ENCODE measurements at places on chromosomes 2 and 18.

GRCh38 chr2:159797543-159798375 lies at the start of gene CD302:
Gene CD302, minus strand, starts transcription at chr2:159798208. Its CDS starts 10 bp downstream, at chr2:159798198.
- DNase-seq: no peak

DNA sequence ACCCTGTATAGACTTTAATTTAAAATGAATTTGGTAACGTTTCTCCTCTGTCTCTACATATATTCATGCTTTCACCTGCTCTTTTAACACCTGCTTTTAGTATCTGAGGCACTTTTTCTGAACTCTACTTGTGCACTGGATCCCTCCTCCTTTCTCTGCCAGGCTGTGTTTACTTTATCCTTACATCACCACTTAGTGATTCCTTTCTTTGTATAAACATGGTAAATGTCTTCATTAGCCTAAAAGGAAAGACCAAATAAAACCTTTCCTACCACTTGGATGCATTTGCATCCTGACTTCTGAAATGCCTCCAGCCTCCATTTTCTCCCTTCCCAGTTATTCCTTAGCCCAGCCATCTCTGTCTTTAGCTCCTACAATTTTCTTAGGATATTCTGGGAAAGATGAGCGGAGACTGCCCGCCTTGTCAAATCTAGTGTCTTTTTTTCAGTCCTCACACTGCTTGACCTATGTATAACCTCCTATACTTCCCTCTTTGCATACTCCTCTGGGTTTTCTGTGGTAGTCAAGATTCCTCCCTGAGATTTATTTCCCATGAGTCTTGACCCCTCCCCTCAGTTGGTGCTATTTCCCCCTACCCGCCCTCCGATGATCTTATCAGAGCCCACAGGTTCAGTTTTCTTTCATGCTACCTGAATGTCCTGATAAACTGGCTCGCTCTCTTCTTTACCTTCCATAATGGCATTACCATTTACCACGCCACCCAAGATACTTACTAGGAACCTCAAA lies 44.8 kb downstream of the REL start:
- DNase-seq: no peak

GRCh38 chr2:234447189-234447588 lies 49.7 kb downstream of the ARL4C start:
- DNase-seq: no peak

GRCh38 chr18:22108674-22109073 lies 60.7 kb upstream of the GATA6 start:
- no peak for DNase-seq

- no peak for DNase-seq
Measured at GRCh38 chr2:237626813-237627440, 460 bp upstream of the LRRFIP1 start.

DNA sequence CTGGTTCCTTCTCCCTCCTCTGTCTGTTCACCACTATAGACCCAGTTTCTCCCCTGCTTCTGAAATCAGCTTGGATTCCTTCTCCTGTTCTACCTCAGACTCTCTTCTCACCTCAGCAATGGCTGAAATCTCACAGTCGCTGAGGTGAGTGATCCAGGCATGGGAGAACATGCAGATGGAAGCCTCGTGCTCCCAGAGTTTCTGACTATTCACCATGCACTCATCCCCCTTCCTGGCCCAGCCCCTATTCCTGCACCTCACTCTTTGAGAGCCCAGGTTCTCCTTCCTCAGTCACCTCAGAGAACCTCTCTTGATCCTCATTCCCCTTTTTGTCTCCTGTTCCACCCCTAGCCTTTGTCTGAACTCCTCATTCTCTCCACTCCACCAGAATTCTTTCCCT lies 78.5 kb downstream of the SPTBN1 start:
- DNase-seq: no peak

- DNase-seq: no peak
Measured at GRCh38 chr2:74725287-74725686, 71.2 kb downstream of the SEMA4F start.

DNA sequence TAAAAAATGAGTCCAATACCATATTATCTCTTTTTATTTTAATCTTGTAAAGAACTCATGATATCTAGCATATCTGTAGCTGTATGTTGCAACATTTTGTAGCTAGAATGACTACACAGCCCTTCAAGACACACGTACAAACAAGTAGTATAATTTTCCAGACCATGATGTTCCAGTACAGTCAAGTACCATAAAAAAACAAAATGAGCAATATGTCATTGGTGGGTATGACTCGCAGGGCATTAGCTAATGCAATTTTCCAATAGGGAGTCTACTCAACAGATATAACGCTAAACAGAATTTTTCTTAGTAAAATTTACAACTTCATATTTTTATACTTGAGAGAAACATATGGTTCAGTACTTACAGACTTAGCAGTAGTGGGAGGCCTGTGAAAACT lies 53.6 kb upstream of the UGP2 start:
- DNase-seq: no peak

DNA sequence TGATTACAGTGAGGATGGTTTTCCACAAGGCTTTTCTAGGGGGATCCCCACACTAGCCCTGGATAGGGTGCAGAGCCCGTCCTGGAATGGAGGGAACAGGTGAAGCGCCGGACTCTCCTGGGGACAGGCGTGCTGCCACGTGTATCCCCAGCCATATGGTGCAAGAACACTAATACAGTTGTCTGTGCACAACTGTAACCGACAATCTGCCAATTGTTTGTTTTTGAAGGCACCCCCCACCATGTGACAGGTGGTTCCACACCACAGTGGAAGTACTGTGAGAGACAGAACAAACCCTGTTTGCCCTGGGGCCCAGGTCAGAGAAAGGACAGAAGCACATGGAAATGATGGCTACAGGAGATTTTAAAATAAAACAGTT lies 52.9 kb downstream of the MYCN start:
- no peak for DNase-seq

GRCh38 chr18:58218117-58218516 lies 174.1 kb downstream of the NEDD4L start:
- no peak for DNase-seq

GRCh38 chr2:102032368-102033030 lies 40.7 kb downstream of the IL1R2 start:
- DNase-seq: no peak

GRCh38 chr18:57755473-57756067 lies 47.5 kb downstream of the ATP8B1 start:
- no peak for DNase-seq

DNA sequence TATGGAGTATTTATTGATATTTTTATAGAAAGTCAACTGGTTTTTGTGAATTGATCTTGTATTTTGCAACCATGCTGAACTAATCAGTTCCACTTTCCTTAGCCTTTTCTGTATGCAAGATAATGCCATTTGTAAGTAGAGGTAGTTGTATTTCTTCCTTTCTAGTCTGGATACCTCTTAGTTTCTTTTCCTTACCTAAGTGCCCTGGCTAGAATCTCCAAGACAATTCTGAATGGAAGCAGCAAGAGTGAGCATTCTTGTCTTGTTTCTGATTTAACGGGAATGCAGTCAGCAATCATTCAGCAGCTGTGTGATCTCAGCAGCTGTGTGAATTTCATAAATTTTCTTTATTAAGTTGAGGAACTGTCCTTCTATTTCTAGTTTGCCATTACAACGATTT lies 73.4 kb downstream of the NRXN1 start:
- no peak for DNase-seq

DNA sequence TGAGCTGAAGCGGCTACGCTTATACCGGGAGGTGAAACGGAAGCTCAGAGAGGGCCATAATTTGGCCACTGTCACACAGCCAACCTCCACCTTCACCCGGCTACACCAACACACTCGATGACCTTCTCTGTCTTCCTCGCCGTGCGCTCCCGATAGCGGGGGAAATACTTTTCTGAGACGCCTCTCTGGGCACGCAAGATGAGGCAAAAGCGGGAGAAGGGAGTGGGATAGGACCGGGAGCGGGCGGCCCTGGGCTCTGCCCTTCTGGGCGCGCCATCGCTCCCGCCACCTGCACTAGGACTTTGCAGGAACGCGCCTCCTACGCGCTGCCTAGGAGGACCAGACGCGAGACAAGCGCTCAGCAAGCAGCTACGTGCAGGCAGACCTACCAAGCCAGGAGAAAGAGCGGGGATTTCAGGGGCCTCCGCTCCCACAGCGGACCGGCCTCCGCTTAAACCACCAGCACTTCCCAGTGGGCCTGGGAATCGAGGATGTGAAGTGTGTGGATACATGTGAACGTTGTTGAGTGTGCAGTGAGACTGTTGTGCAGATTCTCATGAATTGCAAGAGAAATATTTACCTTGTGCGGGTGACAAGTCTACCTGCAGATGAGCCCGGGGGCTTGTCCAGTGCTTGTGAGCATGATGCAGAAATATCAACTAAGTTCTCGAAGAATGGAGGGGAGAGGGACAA lies 11.4 kb downstream of the SIX3 start:
- DNase-seq: no peak

DNA sequence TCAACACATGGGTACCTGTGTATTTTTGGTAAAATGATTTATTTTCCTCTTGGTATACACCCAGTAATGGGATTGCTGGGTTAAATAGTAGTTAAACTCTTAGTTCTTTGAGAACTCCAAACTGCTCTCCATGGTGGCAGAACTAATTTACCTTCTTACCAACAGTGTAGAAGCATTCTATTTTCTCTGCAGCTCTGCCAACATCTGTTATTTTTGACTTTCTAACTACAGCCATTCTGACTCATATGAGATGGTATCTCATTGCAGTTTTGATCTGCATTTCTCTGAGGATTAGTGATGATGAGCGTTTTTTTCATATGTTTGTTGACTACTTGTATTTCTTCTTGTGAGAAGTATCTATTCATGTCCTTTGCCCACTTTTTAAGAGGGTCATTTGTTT lies 180.6 kb downstream of the FSIP2 start:
- no peak for DNase-seq

- no peak for DNase-seq
Measured at GRCh38 chr18:24679062-24679461, 218.6 kb downstream of the HRH4 start.

Measured in putamen (tissue), 1 donor.